Naive thymus-derived CD8-positive, alpha-beta T cell (primary cell): ENCODE measurements at places on chromosomes 7 and 10. TPM values are rescaled to one million over a fixed set of nuclear protein-coding genes. Genes with fewer than 3 reads are reported as not detected.
A peak's percentile ranks its signal among the peaks of the same experiment; 100 is the strongest.

- H3K4me3 ChIP-seq: no peak overlapping the region
- peaks cover 16% of the 10 kb centered on the region for H3K4me1 ChIP-seq
- no peak for DNase-seq
- H3K27ac ChIP-seq: no peak overlapping the region
- peaks cover 17% of the 10 kb centered on the region for H3K36me3 ChIP-seq
Measured at GRCh38 chr7:66272321-66272720, 67.2 kb downstream of the TPST1 start.

DNA sequence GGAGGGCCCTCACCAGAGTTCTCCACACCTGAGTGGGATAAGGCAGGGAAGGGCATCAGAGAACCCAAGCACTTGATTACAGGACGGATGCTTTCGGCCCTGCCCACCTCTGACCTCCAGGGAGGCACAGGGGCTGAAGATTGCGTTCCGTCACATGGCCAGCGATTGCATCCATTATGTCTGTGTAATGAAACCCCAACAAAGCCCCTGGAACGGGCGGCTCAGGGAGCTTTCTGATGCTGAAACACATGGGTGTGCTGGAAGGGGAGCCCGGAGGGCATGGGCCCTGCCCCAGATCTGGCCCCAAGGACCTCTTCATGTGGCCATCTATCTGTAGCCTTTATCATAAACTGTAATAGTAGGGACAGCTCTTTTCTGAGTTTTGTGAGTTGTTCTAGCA is 117.2 kb downstream of the PTPN20 start:
- H3K27me3 ChIP-seq: peaks cover 7% of the 10 kb centered on the region
- H3K4me3 ChIP-seq: no peak overlapping the region
- DNase-seq: no peak
- H3K27ac ChIP-seq: no peak overlapping the region
- H3K4me1 ChIP-seq: no peaks in the 10 kb centered on the region
- no peaks in the 10 kb centered on the region for H3K36me3 ChIP-seq

DNA sequence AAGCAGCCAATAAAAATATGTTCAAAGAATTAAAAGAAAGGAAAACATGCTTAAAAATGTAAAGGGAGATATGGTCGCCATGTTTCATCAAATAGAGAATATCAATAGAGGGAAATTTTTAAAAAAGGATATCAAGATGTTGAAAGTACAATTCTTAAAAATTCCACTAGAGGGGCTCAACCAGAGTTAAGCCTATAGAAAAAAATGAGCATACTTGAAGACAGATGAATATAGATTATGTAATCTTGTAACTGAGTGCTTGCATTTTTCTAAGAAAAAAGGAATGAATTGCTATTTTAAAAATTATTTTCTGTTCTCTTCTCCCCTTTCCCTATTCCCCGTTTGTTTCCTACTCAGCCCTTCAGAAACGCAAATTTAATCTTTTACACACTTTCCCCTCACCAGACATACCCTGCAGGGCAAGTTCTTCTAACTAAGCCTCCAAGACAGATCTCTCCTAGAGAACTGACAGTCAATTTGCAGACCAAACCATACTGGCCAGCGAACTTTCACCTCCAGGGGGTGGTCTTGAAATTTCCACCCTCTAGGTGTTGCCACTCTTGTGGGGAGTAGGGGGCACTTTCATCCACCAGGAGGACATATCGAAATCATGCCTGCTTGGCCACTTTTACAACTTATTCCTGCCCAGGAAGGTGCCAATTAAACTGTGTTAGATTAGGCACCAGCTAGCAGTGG is 67.7 kb downstream of the NSUN6 start:
- peak; percentile 4 for DNase-seq
- H3K27me3 ChIP-seq: no peaks in the 10 kb centered on the region

- no peaks in the 10 kb centered on the region for H3K4me1 ChIP-seq
- H3K27me3 ChIP-seq: peaks cover 6% of the 10 kb centered on the region
- no peak for DNase-seq
Measured at GRCh38 chr7:78765943-78766729, 687.3 kb downstream of the MAGI2 start.

- no peaks in the 10 kb centered on the region for H3K27me3 ChIP-seq
- H3K4me3 ChIP-seq: no peak overlapping the region
- peaks cover 63% of the 10 kb centered on the region for H3K4me1 ChIP-seq
- DNase-seq: no peak
- no peak overlapping the region for H3K27ac ChIP-seq
Measured at GRCh38 chr7:108374899-108375298, 81.3 kb downstream of the NRCAM start.

GRCh38 chr10:27470885-27471284 is 33.2 kb upstream of the RAB18 start:
- H3K4me3 ChIP-seq: no peak overlapping the region
- no peak for DNase-seq
- H3K36me3 ChIP-seq: no peaks in the 10 kb centered on the region
- H3K4me1 ChIP-seq: peaks cover 7% of the 10 kb centered on the region

- H3K36me3 ChIP-seq: no peaks in the 10 kb centered on the region
- H3K27me3 ChIP-seq: no peaks in the 10 kb centered on the region
- H3K4me1 ChIP-seq: peaks cover 46% of the 10 kb centered on the region
- H3K4me3 ChIP-seq: peak overlapping the region; percentile 97
- DNase-seq: no peak
- peak overlapping the region; percentile 100 for H3K27ac ChIP-seq
Measured at GRCh38 chr7:112449353-112449752, 907 bp upstream of the IFRD1 start.

DNA sequence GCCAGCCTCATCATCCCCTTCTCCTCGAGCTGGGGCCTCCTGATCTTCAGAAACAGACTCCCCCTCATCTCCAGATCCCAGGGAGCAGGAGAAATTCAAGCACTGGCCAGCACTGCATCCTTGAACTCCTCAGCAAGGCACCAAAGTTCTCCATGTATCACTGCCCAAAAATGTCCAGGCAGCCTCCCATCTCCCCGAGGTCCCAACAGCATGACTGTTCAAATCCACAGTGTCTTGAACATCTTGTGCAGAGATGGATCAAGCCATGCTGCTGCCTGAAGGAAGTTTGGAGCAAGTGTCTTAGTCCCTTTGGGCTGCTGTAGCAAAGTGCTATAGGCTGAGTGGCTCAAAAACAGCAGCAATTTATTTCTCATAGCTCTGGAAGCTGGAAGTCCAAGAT is 115.5 kb upstream of the GALNT17 start:
- no peak overlapping the region for H3K27ac ChIP-seq
- DNase-seq: no peak
- H3K4me3 ChIP-seq: no peak overlapping the region
- H3K4me1 ChIP-seq: no peaks in the 10 kb centered on the region
- H3K27me3 ChIP-seq: peaks cover 3% of the 10 kb centered on the region

DNA sequence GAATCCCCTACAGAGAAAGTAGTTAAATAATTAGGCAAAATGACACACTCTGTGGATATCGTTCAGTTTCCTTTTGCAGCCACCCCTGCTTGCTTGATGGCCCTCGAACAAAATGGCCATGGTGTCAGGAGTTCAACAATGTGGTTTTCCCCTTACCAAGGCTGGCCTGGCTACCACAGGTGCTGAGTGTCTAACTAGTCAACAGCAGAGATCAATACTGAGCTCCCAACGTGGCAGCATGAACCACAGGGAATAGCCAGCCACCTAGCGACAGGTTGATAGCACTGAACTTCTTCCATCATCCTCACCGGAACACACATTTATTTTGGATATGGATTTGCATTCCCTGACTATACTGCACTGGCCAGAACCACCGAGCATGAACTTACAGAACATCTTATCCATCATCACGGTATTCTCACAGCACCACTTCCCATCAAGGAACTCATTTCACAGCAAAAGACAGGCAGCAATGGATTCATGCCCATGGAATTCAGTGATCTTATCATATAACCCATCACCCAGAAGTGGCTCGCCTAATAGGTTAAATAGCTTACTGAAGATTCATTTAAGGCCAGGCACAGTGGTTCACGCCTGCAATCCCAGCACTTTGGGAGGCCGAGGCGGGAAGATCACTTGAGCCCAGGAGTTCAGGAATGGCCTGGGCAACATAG is 6.3 kb downstream of the C10orf67 start:
- no peaks in the 10 kb centered on the region for H3K27me3 ChIP-seq
- DNase-seq: no peak
- H3K36me3 ChIP-seq: no peaks in the 10 kb centered on the region
- H3K4me3 ChIP-seq: no peak overlapping the region

DNA sequence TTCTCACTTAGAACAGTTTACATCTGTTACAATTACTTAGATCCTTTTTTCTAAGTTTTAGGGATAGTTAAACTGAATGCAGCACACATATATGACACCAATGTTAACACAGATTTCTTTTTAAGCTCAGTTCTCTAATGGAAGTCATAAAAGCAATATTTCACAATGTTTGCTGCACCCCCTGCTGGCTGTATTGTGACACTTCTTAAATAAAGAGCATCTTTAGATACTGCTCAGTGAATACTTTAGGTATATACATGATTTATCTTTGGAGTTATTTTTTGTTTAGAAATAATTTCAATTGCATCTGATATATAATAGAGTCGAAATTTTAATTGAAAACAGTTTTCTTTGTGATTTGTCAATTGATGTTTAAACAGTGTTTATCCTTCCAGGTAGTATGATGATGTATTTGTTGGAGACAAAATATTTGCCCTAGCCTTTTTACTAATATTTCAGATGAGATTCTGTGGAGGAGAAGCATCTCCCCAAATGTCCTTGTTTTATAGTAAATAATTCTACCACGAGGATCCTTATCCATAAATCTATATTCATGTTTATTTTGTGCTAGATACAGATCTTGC is 174.4 kb downstream of the ST7 start:
- H3K4me3 ChIP-seq: no peak overlapping the region
- no peaks in the 10 kb centered on the region for H3K4me1 ChIP-seq
- peaks cover 4% of the 10 kb centered on the region for H3K36me3 ChIP-seq
- no peak overlapping the region for H3K27ac ChIP-seq
- peak; percentile 76 for DNase-seq

DNA sequence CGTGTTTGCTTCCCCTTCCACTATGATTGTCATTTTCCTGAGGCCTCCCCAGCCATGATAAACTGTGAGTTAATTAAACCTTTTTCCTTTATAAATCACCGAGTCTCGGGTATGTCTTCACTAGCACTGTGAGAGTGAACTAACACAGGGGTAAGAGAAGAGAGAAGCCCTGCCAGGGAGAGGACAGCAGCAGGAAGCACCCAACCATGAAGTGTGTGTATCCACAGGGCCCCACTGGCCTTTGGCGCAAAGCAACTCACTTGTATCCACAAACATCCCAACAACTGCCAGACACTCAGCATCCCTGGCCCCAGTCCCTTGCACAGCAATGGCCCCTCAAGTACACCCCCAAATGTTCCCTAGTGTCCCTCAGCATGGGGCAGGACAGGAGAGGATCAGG is 115.1 kb downstream of the MAD1L1 start:
- peaks cover 33% of the 10 kb centered on the region for H3K4me1 ChIP-seq
- no peaks in the 10 kb centered on the region for H3K27me3 ChIP-seq
- no peaks in the 10 kb centered on the region for H3K36me3 ChIP-seq
- no peak for DNase-seq
- no peak overlapping the region for H3K4me3 ChIP-seq
- H3K27ac ChIP-seq: no peak overlapping the region

GRCh38 chr7:51121931-51122425 is 194.6 kb downstream of the COBL start:
- no peaks in the 10 kb centered on the region for H3K27me3 ChIP-seq
- peaks cover 8% of the 10 kb centered on the region for H3K4me1 ChIP-seq
- DNase-seq: no peak
- H3K36me3 ChIP-seq: no peaks in the 10 kb centered on the region
- H3K27ac ChIP-seq: peak overlapping the region; percentile 78

- no peaks in the 10 kb centered on the region for H3K27me3 ChIP-seq
- peaks cover 3% of the 10 kb centered on the region for H3K4me1 ChIP-seq
- H3K4me3 ChIP-seq: no peak overlapping the region
- DNase-seq: no peak
- H3K36me3 ChIP-seq: no peaks in the 10 kb centered on the region
Measured at GRCh38 chr7:104979167-104979841, 34.7 kb upstream of the KMT2E start.

DNA sequence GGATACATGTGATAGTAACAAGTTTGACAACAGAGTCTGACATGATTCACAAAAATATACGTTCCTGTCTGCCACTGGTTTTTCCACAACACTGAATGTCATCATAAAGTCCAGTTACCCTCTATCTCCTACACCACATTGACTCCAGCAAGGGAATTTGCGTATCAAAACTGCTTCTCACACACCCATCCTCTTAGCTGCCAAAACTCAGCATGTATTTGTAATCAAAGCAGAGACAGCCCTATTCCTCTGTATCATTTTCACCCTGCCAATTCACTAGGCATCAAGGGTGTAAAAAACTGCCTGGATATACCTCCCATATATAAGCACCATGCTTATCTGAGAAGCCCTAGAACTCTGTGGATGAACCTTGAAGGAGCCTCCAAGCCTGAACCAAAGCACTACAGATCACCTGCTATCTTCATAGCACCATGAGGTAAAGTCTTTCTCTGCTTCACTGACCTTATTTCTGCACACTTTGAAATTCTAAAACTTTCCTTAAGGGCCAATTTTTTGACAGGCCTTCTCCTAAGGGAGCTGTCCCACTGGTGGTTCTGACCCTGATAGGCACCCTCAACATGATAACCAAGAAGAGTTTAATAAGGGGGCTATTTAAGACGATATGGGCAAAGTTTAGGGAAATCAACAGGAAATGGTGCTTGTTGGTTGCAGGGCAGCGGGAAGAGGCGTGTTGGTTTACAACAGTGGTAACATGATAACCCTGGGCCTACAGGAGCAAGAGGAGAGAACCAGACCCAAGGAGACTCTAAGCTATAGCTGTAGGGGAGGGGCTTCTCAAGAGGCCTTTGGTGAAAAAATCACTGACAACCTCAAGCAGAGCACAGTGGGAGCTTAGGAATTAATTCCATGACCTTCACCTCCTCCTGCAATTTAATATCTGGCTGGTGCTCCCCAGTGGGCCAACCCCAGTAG is at the start of gene IFIT1B:
Gene IFIT1B, plus strand, starts transcription at position 352 of the 933 bp plus-strand sequence. Its CDS starts 80 bp downstream, at position 432.
- no peak within 1 kb of the TSS for H3K4me3 ChIP-seq
- H3K27me3 ChIP-seq: peaks cover 5% of the 10 kb centered on the region
- H3K4me1 ChIP-seq: peaks cover 5% of the 10 kb centered on the region
- H3K27ac ChIP-seq: no peak within 1 kb of the TSS
- H3K36me3 ChIP-seq: no peaks in the 10 kb centered on the region

GRCh38 chr10:29346296-29347001 is 57.6 kb downstream of the LYZL1 start:
- H3K27me3 ChIP-seq: peaks cover 22% of the 10 kb centered on the region
- no peaks in the 10 kb centered on the region for H3K4me1 ChIP-seq
- H3K4me3 ChIP-seq: no peak overlapping the region
- DNase-seq: no peak
- H3K36me3 ChIP-seq: peaks cover 5% of the 10 kb centered on the region
- H3K27ac ChIP-seq: no peak overlapping the region

- peaks cover 22% of the 10 kb centered on the region for H3K27me3 ChIP-seq
- no peak overlapping the region for H3K27ac ChIP-seq
- H3K4me1 ChIP-seq: no peaks in the 10 kb centered on the region
- no peak overlapping the region for H3K4me3 ChIP-seq
- H3K36me3 ChIP-seq: no peaks in the 10 kb centered on the region
Measured at GRCh38 chr10:104665174-104665573, 24.1 kb downstream of the SORCS3 start.

- H3K27ac ChIP-seq: peak overlapping the region; percentile 80
- no peak for DNase-seq
- no peaks in the 10 kb centered on the region for H3K36me3 ChIP-seq
- no peak overlapping the region for H3K4me3 ChIP-seq
Measured at GRCh38 chr7:157893535-157894044, 556.8 kb downstream of the DNAJB6 start.

GRCh38 chr7:145169908-145170307 is 334.1 kb upstream of the TPK1 start:
- no peaks in the 10 kb centered on the region for H3K36me3 ChIP-seq
- H3K27ac ChIP-seq: no peak overlapping the region
- peaks cover 13% of the 10 kb centered on the region for H3K27me3 ChIP-seq
- no peak for DNase-seq
- H3K4me3 ChIP-seq: no peak overlapping the region

The GPR158 gene
- total RNA-seq: not detected

The ANKRD1 gene
- not detected for total RNA-seq

The BEND7 gene
- not detected for total RNA-seq

The SAP25 gene
- 102 TPM for total RNA-seq

The STOX1 gene
- 0.47 TPM for total RNA-seq

The CACNA2D1 gene
- total RNA-seq: not detected
